BJ (cell line): ENCODE measurements at places on chromosomes 7 and 10.
A peak's percentile ranks its signal among the peaks of the same experiment; 100 is the strongest.

- no peak for DNase-seq
These were observed 985.1 kb downstream of the SORCS1 start for GRCh38 chr10:106179430-106179829.

- no peak for DNase-seq
These were observed 167.7 kb downstream of the EMX2 start for GRCh38 chr10:117710181-117710798.

- DNase-seq = no peak
These were observed 220.8 kb downstream of the ARHGAP21 start for GRCh38 chr10:24502801-24503460.

- no peak for DNase-seq
These were observed 61.0 kb downstream of the ARHGAP12 start for GRCh38 chr10:31867646-31868045.

GRCh38 chr7:17524746-17525145, 226.3 kb downstream of the AHR start:
- peak; percentile 28 for DNase-seq

- DNase-seq = no peak
These were observed 664.7 kb downstream of the INHBA start for GRCh38 chr7:41038211-41038610.

GRCh38 chr7:143181349-143181748, 1.9 kb upstream of the TAS2R39 start:
- no peak for DNase-seq

DNA sequence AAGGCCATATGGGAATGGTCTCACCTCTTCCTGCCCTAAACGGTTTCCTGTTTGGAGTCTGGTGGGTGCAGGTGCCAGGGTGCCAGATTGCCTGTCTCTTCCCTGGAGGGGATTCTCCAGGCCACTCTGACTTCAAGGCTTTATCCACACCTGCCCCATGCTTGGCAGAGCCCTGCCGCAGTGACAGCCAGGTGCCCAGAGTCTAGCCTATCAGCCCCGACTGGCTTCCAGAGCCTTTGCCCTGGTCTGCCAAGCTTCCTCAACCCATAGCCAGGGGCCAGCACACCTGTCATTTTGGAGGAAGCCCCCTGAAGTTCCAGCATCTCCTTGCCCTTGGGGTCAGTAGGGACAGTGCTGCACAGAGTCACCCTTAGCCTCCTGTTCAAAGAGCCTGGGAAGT, 21.6 kb downstream of the TBATA start:
- DNase-seq = no peak

GRCh38 chr7:55423277-55423711, 58.2 kb downstream of the LANCL2 start:
- no peak for DNase-seq

- no peak for DNase-seq
These were observed 47.7 kb downstream of the VIPR2 start for GRCh38 chr7:159096736-159097581.

GRCh38 chr10:76469675-76470074, 1038.3 kb downstream of the LRMDA start:
- DNase-seq = no peak

DNA sequence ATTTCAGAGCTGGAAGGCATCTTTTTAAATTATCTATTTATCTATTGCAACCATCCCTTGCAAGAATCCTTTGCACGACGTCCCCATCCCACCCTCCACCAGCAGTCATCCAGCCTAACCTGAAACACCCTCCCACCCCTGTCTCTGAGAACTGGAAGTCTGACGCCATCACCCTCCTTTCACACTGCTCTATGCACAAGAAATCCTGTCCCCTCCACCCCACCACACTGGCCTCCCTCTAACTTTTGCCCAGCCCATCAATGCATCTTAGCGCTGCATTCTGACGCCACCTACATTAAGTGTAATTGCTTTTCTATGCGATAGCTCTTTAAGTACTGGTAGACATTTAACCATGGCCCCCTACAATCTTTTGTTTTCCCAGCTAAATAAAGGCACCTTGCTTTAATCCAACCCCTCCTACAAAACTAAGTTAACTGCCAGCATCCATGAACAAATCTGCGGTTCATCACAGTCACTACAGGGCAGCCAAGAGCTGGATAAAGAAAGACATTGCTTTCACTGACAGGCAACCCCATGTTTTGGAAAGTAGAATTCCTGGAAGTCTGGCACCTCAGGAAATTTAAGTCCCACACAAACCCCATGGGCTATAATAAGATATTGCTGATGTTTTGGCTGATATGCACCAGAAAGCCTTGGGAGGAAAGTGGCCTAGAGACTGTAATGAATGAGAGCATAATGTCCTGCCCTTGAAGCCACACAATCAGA, 128.0 kb downstream of the GLI3 start:
- no peak for DNase-seq

DNA sequence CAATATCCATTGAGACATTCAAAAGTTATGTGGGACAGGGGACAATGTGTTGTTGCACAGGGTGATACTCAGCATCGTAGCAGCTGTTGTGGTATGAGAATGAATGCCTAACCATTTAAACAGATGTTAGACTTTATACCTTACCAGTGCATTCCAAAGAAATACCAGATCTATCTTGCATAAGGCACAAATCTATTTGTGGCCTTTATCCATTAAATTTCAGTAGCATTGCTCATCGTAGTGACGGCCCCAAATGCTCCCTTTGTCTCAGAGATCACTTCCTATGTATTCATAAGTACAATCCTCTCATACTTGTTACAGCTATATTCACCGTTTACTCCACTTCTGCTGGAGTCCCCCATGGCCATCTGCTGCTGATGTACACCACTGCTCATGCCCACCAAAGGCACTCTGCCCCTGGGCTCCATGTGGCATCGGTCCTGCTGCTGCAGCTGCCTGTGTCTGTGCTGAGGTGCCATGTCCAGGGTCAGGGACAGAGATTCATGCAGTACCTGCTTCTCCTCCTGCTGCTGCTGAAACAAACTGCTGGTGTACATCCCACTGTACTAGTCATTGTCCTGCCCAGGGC, 96.3 kb downstream of the CPED1 start:
- peak; percentile 93 for DNase-seq
